Naive thymus-derived CD4-positive, alpha-beta T cell (primary cell): ENCODE measurements at places on chromosomes 6 and 20. TPM values are rescaled to one million over a fixed set of nuclear protein-coding genes. Genes with fewer than 3 reads are reported as not detected.
A peak's percentile ranks its signal among the peaks of the same experiment; 100 is the strongest.

- no peak for DNase-seq
- peaks cover 12% of the 10 kb centered on the region for H3K4me1 ChIP-seq
- H3K36me3 ChIP-seq = no peaks in the 10 kb centered on the region
- H3K27me3 ChIP-seq = no peaks in the 10 kb centered on the region
- H3K4me3 ChIP-seq = no peak overlapping the region
Observed at GRCh38 chr6:135906542-135906941, 55.0 kb downstream of the PDE7B start.

GPRC6A gene
- total RNA-seq = not detected

DNA sequence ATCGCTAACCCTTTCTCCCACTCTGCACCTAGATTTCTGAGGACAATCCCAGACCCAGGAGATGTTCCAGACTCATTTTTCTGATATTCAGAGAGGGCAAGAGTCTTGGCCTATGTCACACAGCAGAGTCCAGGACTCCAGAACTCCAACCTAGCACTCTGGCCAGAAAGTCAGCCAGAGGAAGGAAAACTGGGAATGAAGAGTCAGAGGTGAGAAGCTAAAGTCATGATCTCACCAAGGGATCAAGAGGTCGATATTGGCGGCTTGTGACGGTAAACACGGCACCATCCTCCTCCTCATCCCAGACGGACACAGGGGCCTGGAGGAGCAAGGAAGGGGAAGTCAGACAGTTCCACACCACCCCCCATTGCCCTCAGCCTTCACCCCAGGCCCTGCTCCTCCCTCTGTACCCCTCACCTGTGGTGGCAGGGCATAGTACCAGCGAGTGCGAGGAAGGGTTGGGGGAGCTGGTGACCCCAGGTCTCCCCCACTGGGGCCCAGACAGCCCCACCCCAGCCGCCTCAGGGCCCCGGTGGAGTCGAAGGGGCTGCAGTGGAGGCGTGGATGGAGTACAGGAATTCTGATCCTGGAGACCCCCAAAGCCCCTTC, 1.8 kb downstream of the RGL2 start:
- H3K4me3 ChIP-seq = no peak overlapping the region
- H3K27me3 ChIP-seq = no peaks in the 10 kb centered on the region
- peaks cover 5% of the 10 kb centered on the region for H3K4me1 ChIP-seq
- peaks cover 66% of the 10 kb centered on the region for H3K36me3 ChIP-seq
- H3K27ac ChIP-seq = peak overlapping the region; percentile 92

NR2E1 gene
- total RNA-seq = not detected in 2 replicates

GRCh38 chr20:20414640-20415220, 46.8 kb downstream of the INSM1 start:
- H3K36me3 ChIP-seq = peaks cover 11% of the 10 kb centered on the region
- H3K4me3 ChIP-seq = no peak overlapping the region
- no peaks in the 10 kb centered on the region for H3K27me3 ChIP-seq
- no peaks in the 10 kb centered on the region for H3K4me1 ChIP-seq
- DNase-seq = no peak

DNA sequence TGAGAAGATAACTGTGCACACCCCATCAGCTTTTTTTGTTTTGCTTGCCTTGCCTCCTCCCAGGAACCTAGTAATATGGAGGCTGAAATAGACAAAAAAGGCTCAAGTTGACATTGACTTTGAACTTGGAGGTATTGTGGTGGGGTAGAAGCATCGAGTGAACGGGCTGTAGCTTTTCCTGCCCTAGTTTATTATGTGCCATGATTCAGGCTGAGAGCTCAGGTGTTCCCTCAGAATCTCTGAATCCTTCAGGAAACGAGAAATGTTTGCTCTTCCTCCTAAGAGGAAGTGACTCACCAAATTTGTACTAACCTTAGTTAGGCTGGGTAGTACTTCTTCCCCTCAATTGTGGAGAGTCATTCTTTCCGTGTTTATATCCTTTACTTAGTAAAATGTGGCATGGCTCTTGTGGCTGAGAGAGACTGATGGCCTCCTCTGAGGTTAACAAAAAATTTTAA, 98.8 kb downstream of the SASH1 start:
- no peaks in the 10 kb centered on the region for H3K36me3 ChIP-seq
- H3K4me1 ChIP-seq = no peaks in the 10 kb centered on the region
- no peak overlapping the region for H3K27ac ChIP-seq

DNA sequence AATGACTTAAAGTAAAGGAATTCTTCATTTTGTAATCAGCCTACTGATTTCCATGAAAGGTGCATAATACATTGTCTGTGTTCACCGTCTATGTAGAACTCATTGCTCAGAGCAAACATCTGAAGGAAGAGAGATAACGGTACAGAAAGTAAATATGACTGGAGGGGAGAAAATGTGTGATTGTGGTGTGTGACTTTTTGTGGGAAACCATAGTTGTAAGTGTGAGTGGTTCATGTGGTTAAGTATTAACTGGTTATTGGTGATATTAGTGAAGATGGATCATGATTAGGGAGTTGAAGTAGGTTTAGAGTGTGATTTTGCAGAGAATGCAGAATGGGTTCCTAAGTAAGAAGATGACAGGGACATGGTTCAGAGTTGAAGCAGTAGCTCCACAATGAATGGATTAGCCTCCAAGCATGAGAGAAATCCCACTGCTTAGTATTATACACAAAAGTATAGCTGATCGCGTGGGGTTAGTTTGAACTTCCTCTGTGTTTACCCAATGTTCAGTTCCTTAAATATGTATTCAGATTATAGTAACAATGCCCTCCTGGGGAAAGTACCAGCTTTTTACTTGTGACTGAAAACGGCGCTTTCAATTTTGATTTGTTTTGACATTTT, 368.9 kb downstream of the UTRN start:
- H3K27me3 ChIP-seq = no peaks in the 10 kb centered on the region
- no peak overlapping the region for H3K27ac ChIP-seq
- H3K4me1 ChIP-seq = peaks cover 2% of the 10 kb centered on the region
- no peak for DNase-seq
- H3K36me3 ChIP-seq = no peaks in the 10 kb centered on the region

DNA sequence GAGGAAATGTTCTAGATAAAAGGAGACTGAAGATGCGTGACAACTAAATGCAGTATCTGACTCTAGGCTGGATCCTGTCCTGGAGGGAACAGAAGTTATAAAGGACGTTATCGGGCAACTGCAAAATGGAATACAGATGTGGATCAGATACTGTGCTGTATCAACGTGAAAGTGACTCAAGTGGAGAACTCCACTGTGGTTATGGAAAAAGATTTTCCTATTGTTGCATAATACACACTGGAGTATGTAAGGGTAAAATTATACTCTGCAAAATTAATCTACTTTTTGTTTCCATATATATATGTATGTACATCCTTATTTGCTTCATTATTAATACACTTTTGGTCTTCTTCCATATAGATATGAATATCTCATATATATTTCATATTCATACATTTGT, 654.0 kb downstream of the QKI start:
- no peak for DNase-seq
- no peak overlapping the region for H3K4me3 ChIP-seq
- no peaks in the 10 kb centered on the region for H3K4me1 ChIP-seq
- no peak overlapping the region for H3K27ac ChIP-seq

DNA sequence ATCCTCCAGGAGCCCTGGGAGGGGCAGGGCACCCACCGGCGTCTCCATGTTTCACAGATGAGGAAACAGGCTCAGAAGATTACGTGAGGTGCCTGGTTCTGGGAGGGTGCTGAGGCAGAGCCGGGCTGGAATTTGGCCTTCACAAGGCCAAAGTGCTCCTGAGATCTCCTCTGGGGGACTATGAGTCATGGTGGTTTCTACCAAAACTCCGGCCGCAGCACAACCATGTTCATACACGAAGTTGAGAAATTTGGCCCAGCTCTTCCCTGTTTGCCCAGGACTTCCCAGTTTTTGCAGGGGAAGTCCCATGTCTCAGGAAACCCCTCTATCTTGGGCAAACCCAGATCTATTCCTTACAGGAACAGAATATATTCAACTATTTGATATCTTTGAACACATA, 172.9 kb upstream of the CDYL start:
- H3K36me3 ChIP-seq = no peaks in the 10 kb centered on the region
- peaks cover 10% of the 10 kb centered on the region for H3K4me1 ChIP-seq
- H3K27ac ChIP-seq = no peak overlapping the region

BPIFB1 gene
- total RNA-seq = not detected in 2 replicates

SUN5 gene
- not detected for total RNA-seq

DNA sequence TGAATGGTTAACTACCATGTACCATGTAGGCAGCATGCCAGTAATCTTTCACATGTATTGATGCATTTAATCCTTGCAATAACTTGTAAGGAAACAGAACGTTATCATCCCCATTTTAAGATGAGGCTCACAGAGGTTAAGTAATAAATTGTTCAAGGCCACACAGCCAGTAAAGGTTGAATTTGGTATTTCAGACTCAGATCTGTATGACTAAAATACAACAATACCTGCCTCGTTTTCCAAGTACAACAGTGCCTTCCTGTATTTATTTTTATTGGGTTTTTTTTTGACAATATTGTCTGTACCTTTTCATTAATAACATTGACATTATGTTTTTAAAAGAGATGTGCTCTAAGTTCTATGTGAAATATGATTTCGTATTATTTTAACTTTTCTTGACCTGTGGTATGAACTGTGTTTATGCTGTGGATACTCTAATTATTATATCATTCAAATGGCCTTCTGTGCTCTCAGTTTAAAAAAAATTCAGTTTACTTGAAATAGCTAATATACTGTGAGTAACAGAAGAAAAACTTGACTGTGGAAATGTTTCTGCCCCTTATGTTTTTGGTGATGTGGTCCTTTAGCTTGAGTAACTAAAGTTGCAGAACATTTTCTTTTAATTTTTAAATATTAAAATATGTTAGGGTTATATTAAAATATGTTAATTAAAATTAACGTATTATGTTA, 39.7 kb downstream of the XRN2 start:
- no peaks in the 10 kb centered on the region for H3K27me3 ChIP-seq
- H3K4me3 ChIP-seq = no peak overlapping the region
- H3K4me1 ChIP-seq = no peaks in the 10 kb centered on the region
- no peak for DNase-seq

DNA sequence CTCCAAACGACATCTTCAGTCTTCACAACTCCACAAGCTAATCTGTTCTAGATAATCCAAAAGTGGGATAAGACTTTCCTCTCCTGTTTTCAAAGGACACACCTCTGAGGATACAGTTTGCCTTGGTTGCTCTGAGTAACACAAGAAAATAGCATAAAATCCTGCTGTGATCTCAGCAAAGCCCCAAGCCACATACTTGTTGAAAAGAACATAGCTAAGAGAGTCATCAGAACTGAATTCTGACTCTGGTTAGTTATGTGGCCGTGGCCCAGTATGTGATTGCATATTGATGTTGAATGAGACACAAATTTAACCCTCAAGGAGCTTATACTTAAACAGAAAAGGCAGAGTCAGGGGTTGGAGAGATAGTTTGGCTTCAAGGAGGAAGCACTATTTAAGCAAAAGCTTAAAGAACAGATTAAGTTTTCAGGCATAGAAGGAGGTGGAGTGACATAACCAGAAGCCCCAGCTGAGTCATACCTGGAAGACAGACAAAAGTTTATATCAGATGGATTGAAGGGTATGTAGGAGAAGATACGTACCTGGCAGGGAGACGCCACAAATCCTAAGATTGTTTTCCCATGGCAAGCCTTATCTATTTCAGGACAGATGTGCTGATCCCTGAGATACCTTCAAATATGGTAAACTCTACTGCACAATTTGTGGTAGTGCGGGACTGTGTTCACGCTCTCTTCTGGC, 41.2 kb downstream of the OPN5 start:
- no peaks in the 10 kb centered on the region for H3K4me1 ChIP-seq
- H3K27ac ChIP-seq = no peak overlapping the region
- no peak for DNase-seq
- H3K36me3 ChIP-seq = no peaks in the 10 kb centered on the region
- no peaks in the 10 kb centered on the region for H3K27me3 ChIP-seq
- H3K4me3 ChIP-seq = no peak overlapping the region

DNA sequence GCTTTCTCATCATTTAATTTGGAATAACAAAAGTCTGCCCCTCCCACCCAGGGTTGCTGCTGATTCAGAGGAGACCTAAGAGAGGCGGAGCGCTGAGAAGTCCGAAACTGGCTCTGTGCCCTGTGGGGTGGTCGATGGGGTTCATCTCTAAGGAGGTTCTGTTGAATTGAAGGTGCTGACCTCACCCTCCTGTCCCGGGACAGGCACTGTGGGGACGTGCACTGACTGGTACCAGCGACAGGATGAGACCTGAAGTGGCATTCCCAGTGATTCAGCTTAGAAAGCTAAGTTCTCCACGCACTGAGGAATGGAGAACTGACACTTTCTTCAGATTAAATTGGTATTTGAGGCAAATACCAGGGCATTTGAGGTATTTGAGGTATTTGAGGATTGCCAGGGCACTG, 1.3 kb downstream of the GUCA1B start:
- no peaks in the 10 kb centered on the region for H3K27me3 ChIP-seq
- H3K4me3 ChIP-seq = no peak overlapping the region
- no peak overlapping the region for H3K27ac ChIP-seq
- no peaks in the 10 kb centered on the region for H3K4me1 ChIP-seq
- H3K36me3 ChIP-seq = no peaks in the 10 kb centered on the region

PPIL1 gene
- total RNA-seq = 10.6 TPM

GRCh38 chr6:167293088-167293589, 2.0 kb downstream of the UNC93A start:
- H3K27ac ChIP-seq = no peak overlapping the region
- no peak overlapping the region for H3K4me3 ChIP-seq
- H3K36me3 ChIP-seq = no peaks in the 10 kb centered on the region
- no peaks in the 10 kb centered on the region for H3K27me3 ChIP-seq

LINC00237 gene
- total RNA-seq = not detected

- H3K4me3 ChIP-seq = peak overlapping the region; percentile 70
- H3K4me1 ChIP-seq = peaks cover 6% of the 10 kb centered on the region
- H3K36me3 ChIP-seq = no peaks in the 10 kb centered on the region
- peak overlapping the region; percentile 53 for H3K27ac ChIP-seq
- peak; percentile 7 for DNase-seq
- no peaks in the 10 kb centered on the region for H3K27me3 ChIP-seq
Observed at GRCh38 chr6:41028561-41029412, 10.2 kb downstream of the UNC5CL start.

GRCh38 chr6:7921632-7922092, 11.1 kb upstream of the TXNDC5 start:
- no peaks in the 10 kb centered on the region for H3K4me1 ChIP-seq
- no peak for DNase-seq
- H3K27me3 ChIP-seq = no peaks in the 10 kb centered on the region
- no peaks in the 10 kb centered on the region for H3K36me3 ChIP-seq
- no peak overlapping the region for H3K27ac ChIP-seq

CRYBG1 gene
- total RNA-seq = 34.6 TPM

DNA sequence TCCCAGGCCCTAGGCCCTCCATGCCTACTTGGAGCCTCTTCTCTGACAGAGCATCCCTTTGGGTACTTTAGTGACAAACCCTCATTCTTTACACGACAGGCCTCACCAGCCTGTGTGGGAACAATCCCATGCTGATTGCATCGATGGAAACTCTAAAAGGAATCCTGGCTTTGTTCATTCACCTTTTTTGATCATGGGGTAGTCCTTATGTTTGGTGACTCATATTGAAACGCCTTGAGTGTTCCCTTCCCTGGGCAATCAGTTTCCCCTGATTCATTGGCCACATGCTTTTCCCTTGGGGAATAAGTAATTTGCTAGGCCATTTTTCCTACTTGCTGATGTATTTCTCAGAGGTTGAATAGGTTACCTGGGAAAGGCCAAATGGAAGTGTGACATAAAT, 14.7 kb upstream of the TNFAIP3 start:
- H3K36me3 ChIP-seq = no peaks in the 10 kb centered on the region
- H3K27ac ChIP-seq = no peak overlapping the region
- H3K4me3 ChIP-seq = no peak overlapping the region
- no peaks in the 10 kb centered on the region for H3K4me1 ChIP-seq
